ENCODE measurements at places on chromosomes 11 and 22.

GRCh38 chr11:72519220-72519881 is 85.0 kb upstream of the CLPB start:
- DNase-seq = no peak

- no peak for DNase-seq
Observed at GRCh38 chr22:28943501-28943879, 60.1 kb downstream of the ZNRF3 start.

DNA sequence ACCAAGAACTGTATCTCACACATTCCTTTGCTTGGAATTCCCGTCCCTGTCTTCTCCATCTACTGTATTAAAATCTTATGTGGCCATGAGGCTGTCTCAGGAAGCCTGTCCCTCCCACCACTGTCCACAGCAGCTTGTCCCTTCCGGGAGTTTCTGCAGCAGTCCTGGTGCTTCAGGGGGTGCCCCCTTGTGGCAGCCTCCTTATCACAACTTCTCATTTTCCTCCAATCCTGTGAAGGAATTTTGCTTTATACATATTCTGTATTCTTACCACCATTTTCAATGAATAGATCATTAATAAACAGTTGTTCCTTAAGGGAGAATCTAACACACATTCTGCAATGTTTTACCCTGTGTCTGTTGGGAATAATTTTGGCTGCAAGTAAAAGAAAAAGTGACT is 220.4 kb upstream of the RAG2 start:
- no peak for DNase-seq

DNA sequence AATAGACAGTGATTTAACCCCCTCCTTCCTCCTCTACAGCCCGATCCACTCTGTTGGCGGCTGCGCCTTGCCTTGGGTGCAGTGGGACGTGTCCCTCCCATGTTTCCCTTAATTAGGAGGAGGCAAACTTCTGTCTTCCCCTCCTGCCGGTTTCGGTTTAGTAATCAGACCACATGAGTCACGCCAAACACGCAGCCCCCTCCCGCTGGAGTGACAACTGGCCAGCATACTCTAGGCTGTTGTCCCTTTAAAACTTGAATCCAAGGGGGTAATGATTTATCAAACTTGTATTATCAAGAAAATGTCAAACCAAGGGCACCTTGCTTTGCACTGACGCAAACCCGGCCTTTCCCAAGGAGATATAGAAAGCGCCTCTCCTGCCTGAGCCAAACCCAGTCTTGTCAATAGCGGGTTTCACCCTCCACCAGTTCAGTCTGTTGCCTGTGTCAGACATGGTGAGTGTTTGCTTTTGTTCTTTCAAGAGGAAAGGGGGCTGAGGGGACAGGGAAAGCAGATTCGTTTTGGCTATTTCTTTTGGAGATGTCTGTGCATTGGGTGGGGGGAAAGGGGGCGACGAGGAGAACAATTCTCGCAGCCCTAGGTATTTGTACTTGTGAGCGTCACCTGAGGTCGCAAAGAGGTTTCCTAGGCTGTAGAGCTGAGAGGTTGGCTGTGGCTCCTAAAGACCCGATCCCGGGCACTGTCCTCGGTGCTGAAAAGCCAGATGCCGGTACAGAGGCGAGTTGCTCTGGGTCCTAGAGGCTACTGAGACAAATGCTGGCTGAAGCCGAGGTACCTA is at the start of gene SLC6A5:
Gene SLC6A5 (plus strand): TSS at position 388 of the 799 bp plus-strand sequence. CDS start 65 bp downstream, at position 453.
- DNase-seq = no peak

DNA sequence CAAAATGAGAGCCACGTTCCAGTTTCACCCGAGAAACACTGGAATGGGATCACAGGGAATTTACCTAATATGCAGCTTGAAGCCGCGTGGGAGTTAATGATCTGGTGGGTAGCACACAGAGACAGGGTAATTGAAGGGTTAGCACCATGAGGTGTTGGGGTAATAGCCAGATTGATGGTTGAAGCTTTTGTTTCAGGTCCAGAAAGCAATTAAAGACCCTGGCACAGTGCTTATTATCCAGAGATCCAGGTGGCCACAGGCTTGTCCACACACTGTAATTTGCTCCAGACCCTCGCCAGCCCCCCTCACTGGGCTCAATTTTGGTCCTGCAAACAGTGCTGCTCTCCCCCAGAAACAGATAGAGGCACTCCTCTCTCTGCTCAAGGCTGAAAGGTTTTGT is 282.5 kb upstream of the ISX start:
- DNase-seq = no peak

DNA sequence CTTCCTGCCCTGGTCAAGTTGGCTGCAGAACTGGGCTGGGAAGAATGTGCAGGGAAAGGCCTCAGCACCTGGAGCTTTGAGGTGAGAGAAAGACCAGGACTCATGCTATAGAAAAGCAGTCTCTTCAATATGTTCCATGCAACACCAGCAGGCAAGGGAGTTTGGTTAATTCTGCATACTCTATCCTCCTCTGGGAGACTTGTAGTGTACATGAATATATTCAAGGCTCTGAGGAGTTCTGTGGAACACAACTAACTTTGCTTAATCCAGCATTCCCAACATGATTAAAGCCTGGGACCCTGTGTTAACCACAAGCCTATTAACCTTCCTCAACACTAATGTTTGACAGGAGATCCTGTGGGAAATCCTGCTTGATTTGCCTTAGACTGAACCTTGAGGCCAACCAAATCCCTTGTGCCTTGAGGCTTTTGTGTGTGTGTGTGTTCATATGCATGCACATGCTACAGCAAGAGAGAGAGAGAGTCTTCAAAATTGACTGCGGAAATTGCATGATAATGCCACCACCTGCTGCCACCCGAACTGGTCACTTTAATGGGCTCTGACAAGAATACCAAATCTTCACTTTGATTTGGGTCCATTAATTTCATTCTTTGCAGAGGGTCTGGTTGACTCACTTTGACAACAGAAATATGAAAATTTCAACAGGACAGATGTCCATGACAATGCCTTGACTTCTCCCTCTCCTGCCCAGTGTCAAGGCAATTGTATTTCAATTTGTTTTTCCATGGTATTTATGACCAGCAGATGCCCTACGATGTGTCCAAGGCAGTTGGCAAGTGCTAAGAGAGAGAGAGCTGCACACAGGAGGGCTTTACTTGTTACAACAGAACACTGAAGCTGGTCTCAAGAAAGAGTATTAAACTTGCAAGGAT is 238.2 kb upstream of the ZBED5 start:
- no peak for DNase-seq

DNA sequence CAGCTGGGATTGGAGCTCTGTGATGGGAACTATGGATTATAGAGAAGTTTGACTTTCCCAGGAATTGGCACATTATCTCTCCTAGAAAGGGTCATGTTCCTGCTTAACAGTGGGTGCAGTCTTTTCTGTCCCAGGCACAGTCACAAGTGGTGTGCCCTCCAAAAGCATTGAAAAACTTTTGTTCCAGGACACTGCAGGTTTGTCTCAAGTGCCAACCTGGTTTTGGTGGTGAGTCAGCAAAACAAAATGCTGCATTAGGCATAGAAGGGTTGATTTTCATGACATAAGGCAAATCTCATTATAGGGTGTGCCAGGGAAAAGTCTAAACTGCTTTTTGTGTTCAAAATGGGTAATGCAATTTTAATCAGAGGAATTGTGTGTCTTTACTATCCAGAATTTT is 4.9 kb downstream of the HTATIP2 start:
- no peak for DNase-seq

GRCh38 chr11:76636826-76637460 is 33.6 kb downstream of the LRRC32 start:
- DNase-seq = no peak

GRCh38 chr22:32558681-32559355 is 84.2 kb downstream of the FBXO7 start:
- peak; percentile 54 for DNase-seq

- no peak for DNase-seq
Observed at GRCh38 chr22:30910358-30910757, 58.2 kb downstream of the MORC2 start.

DNA sequence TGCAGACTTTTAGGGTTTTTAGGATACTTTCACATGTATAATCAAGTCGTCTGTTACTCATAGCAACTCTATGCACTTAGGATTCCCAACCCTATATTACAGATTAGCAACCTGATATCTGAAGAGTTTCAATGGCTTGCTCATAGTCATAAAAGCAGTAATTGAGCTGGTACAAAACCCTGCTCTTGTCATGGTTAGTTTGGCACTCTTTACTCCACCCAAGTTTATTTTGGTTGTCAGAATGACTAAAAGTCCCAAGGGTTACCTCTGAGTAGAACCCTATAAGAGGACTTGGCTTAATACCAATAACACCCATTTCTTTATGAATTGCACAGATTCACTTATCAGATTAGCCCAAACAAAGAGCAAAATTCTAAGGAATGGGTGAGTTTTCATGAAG is 550.6 kb downstream of the SOX6 start:
- no peak for DNase-seq

GRCh38 chr11:70853068-70853769 is 399.2 kb downstream of the SHANK2 start:
- peak; percentile 76 for DNase-seq

GRCh38 chr11:65863889-65864705 is 3.9 kb downstream of the MUS81 start:
- DNase-seq = no peak

GRCh38 chr22:19109198-19110063 is 12.8 kb downstream of the DGCR2 start:
- no peak for DNase-seq

GRCh38 chr11:61719978-61720377 is 32.5 kb upstream of the MYRF start:
- no peak for DNase-seq

DNA sequence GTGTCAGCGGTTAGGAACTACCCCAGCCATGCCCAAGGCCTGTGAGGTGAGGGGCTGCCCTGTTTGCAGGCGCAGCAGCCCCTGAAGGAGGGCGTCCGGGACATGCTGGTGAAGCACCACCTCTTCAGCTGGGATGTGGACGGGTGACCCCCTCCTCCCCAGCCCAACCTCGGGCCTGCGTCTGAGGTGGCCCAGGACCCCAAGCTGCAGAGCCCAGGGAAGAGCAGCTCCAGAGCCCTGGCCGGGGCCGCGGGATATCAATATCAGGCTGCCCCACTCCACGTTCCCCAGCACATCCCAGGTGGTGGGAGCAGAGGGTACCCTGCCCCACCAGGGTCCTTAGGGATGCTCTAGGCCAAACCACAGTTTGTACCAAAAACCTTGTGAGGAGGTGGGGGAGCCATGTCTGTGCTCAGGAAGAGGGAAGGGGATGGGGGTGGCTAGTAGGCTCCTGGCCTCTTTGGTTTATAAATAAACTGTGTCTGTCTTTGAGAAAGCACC is 39.3 kb downstream of the SGSM3 start:
- DNase-seq = no peak

DNA sequence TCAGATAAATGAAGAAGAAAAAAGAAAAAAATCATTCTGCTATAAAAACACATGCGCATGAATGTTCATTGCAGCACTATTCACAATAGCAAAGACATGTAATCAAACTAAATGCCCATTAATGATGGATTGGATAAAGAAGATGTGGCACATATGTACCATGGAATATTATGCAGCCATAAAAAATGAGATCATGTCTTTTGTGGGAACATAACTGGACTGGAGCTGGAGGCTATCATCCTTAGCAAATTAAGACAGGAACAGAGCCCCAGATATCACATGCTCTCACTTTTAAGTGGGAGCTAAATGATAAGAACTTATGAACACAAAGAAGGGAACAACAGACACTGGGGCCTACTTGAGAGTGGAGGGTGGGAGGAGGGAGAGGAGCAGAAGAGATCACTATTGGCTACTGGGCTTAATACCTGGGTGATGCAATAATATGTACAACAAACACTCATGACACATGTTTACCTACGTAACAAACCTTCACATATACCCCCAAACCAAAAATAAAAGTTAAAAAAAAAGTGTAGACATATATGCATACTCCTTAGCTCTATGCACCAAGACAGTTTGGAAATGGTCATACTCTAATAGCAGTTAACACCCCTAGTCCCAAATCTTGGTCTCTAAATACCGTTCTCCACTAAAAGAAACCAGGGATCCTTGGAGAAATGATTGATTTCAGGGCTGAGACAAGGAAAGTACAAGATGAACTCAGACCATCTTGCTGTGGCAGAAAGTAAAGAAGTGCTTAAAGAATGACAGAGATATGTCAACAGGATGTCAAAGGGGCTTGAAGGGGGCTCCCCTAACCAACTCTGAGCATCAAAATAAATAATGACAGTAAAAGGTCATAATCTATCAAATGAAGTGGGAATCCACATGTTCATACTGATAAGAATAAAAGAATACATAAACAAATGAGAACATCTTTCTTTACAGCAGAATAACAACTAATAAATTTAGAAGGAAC is 17.1 kb upstream of the DDX6 start:
- DNase-seq = no peak

- DNase-seq = no peak
Observed at GRCh38 chr11:85028329-85029101, 598.6 kb downstream of the DLG2 start.

- no peak for DNase-seq
Observed at GRCh38 chr11:19164230-19164855, 37.4 kb downstream of the CSRP3 start.

DNA sequence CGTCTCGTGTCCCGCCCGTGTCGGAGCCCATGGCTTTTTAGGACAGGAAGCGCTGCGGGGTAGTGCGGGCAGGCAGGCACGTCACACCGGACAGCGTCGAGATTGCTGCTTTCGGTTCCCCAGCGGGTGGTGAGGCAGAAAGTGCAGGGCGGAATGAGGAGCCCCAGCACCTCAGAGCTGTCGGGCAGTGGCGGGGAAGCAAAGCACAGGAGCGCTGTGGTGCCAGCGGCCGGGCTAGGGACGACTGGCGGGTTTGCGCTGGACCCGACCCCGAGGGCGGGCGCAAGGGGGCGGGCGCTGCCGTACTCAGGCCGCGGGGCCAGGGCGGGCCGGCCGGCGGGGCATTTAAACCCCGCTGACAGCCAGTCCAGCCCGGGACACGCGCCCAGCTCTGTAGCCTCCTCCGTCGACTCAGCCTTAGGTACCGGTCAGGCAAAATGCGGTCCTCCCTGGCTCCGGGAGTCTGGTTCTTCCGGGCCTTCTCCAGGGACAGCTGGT is at the start of gene SLC37A2:
Gene SLC37A2 (plus strand): TSS at position 375 of the 498 bp plus-strand sequence. CDS start 63 bp downstream, at position 438.
- peak; percentile 26 for DNase-seq

- DNase-seq = no peak
Observed at GRCh38 chr22:37663521-37664140, 5.1 kb downstream of the PDXP start.

GRCh38 chr11:123218451-123218850 is 23.4 kb upstream of the CLMP start:
- no peak for DNase-seq

Data from dorsolateral prefrontal cortex (tissue), 122 donors.